ENCODE measurements at places on chromosomes 16 and 17.

DNA sequence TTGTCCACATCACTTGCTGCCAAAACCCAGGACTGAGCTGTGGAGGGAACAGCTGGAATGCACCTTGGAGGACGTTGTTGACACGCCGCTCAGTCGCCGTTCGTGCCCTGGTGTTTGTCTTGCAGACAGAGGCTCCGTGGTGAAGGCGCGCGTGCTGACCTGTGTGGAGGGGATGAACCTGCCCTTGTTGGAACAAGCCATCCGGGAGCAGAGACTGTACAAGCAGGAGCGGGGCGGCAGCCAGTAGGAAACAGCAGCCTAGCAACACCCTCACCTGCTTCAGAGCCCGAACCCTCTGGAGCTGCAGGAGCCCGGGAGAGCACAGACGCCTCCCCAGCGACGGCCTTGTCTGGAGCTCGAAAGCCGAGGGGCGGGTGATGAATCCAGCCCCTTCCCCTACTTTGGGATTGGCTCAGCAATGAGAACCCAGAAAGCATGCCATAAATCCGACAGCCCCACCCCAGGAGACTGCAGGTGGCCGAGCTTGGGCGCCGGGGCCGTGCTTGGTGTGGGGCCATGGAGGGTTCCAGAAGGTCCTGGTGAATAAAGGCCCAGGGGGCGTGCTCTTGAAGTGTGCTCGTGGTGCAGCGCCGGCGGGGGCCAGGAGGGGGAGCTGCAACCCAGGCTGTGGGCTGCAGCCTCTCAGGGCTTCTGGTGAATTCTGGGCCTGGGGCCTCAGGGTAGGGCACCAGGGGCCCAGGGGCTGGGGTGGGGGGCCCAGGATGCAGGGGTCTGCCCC is 470 bp upstream of the CDK3 start:
- no peak for DNase-seq

DNA sequence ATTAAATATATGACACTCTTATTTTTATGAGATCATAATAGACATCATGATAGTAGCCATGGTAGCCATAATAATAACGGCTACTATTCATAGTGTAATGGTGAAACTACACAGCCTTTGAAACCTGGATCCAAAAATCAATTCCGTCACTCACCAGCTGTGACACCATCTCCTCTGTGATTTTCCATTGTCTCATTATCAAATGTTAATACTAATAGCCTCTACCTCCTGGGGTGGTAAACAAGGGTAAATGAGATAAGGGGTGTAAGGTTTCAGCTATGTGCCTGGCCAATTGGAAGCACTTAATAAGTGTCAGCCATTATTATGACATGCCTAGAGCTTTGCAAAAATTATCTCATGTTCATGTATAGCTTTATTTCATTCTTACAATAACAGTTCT is 88.6 kb downstream of the CACNG3 start:
- no peak for DNase-seq

GRCh38 chr16:74249846-74250245 is 46.8 kb upstream of the PSMD7 start:
- DNase-seq = no peak

DNA sequence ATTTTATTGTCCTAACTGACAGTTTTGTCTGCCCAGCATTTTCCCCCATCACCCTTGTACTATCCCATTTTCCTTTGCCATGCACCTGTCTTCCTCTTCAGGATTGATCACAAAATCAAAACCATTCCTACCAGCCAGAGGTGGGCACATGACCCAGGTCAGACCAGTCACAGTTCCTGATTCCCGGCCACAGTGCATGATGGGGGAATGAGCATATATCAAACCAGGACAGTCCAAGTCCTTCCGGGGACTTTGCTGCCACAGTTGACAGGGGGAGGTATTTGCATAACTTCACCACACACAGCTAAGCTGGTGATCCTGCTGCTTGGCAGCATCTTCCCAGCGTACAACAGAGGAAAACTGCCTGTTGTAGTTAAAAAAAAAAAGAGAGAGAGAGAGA is 493.9 kb downstream of the WWOX start:
- DNase-seq = no peak

DNA sequence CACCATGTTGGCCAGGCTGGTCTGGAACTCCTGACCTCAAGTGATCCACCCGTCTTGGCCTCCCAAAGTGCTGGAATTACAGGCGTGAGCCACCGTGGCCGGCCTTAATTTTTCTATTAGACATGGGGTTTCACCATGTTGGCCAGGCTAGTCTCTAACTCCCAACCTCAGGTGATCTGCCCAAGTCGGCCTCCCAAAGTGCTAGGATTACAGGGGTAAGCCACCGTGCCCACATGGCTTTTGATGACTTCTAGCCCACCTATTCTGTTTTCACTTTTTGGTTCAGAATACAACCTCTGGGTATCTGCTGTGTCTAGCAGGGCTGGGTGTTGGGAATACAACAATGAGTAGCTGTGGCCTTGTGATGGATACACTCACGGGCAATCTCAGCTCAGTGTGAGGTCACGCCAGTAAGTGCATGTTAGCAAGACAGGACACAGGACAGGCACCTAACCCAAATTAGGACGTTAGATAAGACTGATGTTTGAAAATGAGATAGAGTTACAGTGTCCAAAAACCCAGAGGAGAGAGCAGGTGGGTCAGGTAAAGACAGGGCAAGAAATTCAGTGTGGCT is 14.1 kb upstream of the YWHAE start:
- DNase-seq = no peak

DNA sequence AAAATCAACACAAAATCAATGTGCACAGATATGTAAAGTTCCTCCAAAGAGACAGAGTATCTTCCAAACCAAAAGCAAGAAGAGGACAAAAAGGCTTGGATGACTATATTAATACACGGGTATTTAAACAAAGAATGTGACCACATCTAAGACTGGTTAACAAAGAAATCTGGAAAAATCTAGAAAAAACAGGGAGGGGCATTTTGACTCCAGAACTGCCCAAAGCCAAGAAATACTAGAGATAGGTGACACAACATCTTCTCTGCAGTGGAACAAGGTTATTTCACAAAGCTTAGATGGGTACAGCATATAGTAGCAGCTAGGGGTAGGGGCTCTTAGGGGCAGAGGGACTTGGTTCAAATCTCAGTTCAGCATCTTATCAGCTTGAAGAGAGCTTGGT is 10.3 kb downstream of the RFFL start:
- no peak for DNase-seq

DNA sequence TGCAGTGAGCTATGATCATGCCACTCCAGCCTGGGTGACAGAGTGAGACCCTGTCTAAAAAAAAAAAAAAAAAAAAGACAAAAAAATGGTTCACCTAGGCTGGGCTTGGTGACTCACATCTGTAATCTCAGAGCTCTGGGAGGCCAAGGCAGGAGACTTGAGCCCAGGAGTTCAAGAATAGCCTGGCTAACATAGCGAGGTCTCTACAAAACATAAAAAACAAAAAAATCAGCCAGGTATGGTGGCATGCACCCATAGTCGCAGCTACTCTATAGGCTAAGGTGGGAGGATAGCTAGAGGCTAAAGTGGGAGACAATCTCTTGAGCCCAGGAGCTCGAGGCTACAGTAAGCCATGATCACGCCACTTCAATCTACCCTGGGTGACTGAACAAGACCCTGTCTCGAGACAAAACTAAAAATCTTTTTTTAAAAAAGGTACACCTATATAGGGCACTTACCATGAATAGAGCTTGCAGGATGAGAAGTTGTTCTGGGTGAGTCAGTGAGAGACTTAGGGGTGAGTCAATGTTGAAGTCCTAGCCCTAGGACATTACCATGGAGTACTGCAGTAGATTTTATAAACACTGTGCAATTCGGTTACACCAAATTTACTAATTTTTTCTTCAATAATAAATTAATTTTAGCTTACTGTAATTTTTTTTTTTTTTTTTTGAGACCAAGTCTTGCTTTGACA is 19.0 kb downstream of the USP32 start:
- DNase-seq = no peak

DNA sequence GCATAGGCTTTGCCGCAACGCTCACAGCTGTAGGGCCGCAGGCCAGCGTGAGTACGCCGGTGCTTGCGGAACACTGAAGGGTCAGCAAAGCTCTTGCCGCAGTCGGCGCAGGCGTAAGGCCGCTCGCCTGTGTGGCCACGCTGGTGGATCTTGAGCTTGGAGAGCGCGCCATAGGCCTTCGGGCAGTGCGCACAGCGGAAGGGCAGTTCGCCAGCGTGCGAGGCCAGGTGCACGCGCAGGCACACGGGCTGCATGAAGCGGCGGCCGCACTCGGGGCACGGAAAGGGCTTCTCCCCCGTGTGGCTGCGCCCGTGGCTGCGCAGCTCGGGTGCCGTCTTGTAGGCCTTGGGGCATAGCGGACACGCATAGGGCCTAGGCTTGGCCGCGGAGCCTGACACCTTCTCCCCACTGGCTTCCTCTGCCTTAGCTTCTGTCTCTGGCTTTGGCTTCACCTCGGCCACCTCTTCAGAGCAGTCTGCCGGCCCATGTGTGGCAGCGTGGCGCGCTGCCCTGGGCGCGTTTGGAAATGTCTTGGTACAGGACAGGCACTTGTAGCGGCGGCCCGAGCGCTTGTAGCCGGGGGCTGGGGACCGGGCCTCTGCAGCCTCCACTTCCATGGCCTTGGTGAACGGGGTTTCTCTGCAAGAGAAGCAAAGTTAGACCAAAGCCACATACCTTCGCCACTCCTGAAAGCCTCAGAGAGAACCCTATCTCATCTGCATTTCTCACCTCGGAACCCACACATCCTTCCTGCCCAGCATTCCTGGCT is 10.0 kb downstream of the ZNF668 start:
- DNase-seq = no peak

- DNase-seq = no peak
Observed at GRCh38 chr16:20673071-20673806, 24.2 kb downstream of the ACSM1 start.

DNA sequence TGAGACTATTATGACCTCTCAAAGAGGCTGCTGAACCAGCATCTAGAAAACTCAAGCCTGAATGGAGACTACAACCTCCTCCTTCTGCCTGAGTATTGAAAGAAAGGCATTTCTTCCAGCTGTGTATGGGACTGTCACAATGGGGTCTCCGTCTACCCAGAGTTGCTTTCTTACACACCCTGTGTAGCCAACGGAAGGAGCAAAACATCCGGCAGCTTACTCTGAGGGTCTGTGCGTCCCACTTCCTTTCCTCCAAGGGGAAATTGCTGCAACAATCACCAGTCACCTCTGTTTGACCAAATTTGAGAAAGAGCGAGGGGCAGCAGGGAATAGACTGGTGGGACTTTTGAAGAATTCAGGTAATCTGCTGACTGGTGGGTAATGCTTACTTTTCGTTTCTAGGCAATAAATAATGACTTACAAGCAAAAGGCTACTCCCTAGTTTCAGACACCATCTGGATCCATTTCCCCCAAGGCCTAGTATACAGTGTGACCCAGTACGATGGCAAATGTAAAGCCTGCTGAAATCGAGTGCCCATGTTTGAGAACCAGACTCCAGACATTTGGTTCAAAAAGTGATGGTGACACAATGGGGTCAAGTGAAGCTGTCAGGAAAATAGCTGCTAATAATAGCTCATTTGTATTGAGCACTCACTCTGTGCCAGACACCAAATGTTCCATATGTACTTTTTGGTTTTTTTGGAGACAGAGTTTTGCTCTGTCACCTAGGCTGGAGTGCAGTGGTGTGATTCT is 81.7 kb downstream of the YPEL2 start:
- DNase-seq = no peak

GRCh38 chr16:59758848-59759247 is 1024.7 kb upstream of the GOT2 start:
- no peak for DNase-seq

GRCh38 chr17:80110447-80110812 is 9.0 kb downstream of the GAA start:
- DNase-seq = no peak

GRCh38 chr17:57432507-57433277 is 176.4 kb downstream of the MSI2 start:
- no peak for DNase-seq

- DNase-seq = peak; percentile 21
Observed at GRCh38 chr17:27602721-27603420, 28.1 kb upstream of the LGALS9 start.

- DNase-seq = no peak
Observed at GRCh38 chr17:69581061-69581961, 166.8 kb downstream of the MAP2K6 start.
